Keratinocyte (primary cell): ENCODE measurements at places on chromosomes 16 and 17. TPM values are rescaled to one million over a fixed set of nuclear protein-coding genes. Genes with fewer than 3 reads are reported as not detected.

GRCh38 chr17:74862108-74862901 is 2.6 kb upstream of the GRIN2C start:
- H3K27me3 ChIP-seq: peaks cover 47% of the 10 kb centered on the region
- peaks cover 5% of the 10 kb centered on the region for H3K4me1 ChIP-seq
- DNase-seq: no peak
- no peaks in the 10 kb centered on the region for H3K36me3 ChIP-seq
- H3K27ac ChIP-seq: no peak overlapping the region

DNA sequence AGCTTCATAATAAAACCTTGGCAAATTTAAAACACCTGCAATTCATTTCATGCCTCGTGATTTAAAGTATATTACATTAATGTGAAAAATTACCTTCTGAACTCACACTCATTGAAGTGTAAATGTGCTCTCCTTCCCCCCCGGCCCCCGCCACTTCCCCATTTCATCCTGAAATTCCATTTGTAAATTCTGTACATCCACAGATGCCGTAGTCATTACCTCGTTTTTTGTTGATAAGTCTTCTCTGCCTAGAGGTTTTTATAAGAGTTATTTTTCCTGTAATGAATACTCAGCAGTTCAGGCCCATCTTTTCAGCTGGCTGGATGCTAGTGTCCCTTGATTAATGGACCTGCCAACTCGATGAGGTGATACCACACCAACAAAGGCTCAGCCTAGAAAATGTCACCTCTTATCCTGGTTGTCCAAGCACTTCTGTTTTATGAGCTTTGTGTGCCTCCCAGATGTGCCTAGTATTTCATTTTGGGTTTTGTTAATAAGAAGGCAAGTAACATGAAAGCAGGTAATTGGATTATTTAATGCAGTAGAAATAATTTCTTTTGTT is 64.8 kb upstream of the KIFC3 start:
- DNase-seq: no peak
- no peaks in the 10 kb centered on the region for H3K36me3 ChIP-seq
- H3K4me3 ChIP-seq: no peak overlapping the region
- peaks cover 43% of the 10 kb centered on the region for H3K4me1 ChIP-seq
- peak overlapping the region; percentile 73 for H3K27ac ChIP-seq

- peak overlapping the region; percentile 94 for H3K4me3 ChIP-seq
- H3K27ac ChIP-seq: peak overlapping the region; percentile 94
- no peak for DNase-seq
- no peaks in the 10 kb centered on the region for H3K27me3 ChIP-seq
- peaks cover 3% of the 10 kb centered on the region for H3K36me3 ChIP-seq
- peaks cover 26% of the 10 kb centered on the region for H3K4me1 ChIP-seq
Measured at GRCh38 chr17:2594722-2595599, 1.5 kb downstream of the PAFAH1B1 start.

DNA sequence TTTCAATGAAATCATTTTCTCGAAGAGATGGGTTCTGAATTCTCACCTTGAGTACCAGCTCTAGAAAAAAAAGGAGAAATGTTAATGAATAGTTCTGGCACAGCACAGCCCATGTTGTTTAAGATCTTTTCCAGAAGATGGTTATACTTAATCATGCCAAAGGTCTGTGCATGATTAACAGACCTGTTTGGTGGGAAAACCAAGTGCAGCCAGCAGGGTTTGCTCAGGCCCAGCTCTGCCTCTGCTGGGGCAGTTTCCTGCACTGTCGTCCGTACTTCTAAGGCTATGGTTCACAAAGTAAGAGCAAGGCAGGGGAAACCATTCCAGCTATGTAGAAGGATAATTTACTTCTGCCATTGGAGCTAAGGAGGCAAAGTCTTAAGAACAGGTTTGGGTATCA is 10.7 kb downstream of the ANKRD40 start:
- H3K36me3 ChIP-seq: peaks cover 29% of the 10 kb centered on the region
- H3K4me1 ChIP-seq: peaks cover 6% of the 10 kb centered on the region
- no peak overlapping the region for H3K27ac ChIP-seq
- H3K4me3 ChIP-seq: no peak overlapping the region
- H3K27me3 ChIP-seq: no peaks in the 10 kb centered on the region

TPSG1 gene
- polyA plus RNA-seq: not detected in 3 replicates

GRCh38 chr16:69925311-69925710 is 25.8 kb upstream of the CLEC18A start:
- no peak for DNase-seq
- H3K36me3 ChIP-seq: peaks cover 6% of the 10 kb centered on the region
- no peak overlapping the region for H3K4me3 ChIP-seq

DNA sequence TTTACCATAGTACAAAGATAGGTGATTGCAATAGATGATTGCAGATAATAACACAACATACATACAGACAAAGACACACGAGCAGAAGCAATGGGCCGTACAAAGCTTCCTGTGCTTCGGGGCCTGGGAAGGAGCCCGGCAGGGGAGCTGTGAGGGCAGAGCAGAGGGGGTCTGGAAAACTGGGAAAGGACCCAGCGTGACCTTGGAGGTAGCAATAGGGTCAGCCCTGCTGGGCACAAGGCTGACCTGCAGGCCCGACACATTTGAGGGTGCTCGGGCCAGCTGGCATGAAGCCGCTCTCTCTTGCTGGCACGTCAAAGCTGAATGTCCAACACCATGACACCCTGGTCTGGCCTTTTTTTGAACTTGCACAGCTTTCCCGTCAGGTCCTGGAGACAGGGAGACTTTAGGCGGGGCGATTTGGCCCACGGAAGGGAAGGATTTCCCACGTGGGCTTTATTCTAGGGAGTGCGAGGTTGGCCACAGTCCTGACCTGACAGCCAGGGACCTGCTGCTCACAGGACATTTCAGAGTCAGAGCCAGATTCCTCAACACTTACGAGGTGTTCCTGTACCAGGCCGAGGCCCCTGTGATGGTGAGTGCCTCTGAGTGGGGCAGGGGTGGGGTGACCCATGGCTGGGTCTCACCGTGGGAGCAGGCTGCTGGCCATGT is 83.2 kb downstream of the NTN1 start:
- H3K4me3 ChIP-seq: no peak overlapping the region
- H3K27me3 ChIP-seq: no peaks in the 10 kb centered on the region
- DNase-seq: no peak

KREMEN2 gene
- 3.3 to 7.4 TPM (median 3.8 TPM) in 3 replicates for polyA plus RNA-seq

ASPHD1 gene
- 0.71 to 1.8 TPM (median 0.88 TPM) in 3 replicates for polyA plus RNA-seq

DNA sequence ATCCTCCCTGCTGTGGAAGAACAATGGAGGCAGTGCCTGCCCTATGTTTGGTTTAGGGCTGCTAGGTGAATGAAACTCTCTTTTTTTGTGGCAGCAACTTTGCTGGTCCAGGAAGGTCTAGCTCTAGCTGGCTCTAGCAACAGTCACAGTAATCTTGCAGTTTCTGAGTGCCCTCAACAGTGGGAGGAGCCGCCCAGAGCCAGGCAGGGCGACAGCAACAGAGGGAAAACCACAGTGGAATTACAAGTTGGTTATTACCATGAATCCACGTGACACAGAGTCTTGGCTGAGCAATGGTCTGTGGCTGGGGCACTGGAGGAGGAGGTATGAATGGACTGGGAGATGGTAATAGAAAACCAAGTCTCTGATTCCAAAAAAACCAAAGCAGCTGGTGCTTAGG is 10.3 kb downstream of the HSPB9 start:
- H3K4me3 ChIP-seq: no peak overlapping the region
- no peaks in the 10 kb centered on the region for H3K27me3 ChIP-seq
- H3K27ac ChIP-seq: no peak overlapping the region

GRCh38 chr17:27778183-27778582 is 22.1 kb downstream of the NOS2 start:
- DNase-seq: peak; percentile 13
- peaks cover 18% of the 10 kb centered on the region for H3K27me3 ChIP-seq
- peaks cover 23% of the 10 kb centered on the region for H3K4me1 ChIP-seq
- H3K36me3 ChIP-seq: no peaks in the 10 kb centered on the region
- H3K4me3 ChIP-seq: no peak overlapping the region

GRCh38 chr16:86389566-86390328 is 120.6 kb upstream of the FOXF1 start:
- H3K36me3 ChIP-seq: no peaks in the 10 kb centered on the region
- no peaks in the 10 kb centered on the region for H3K4me1 ChIP-seq
- H3K4me3 ChIP-seq: no peak overlapping the region

GRCh38 chr16:72469932-72470331 is 298.0 kb upstream of the PMFBP1 start:
- H3K4me1 ChIP-seq: no peaks in the 10 kb centered on the region
- H3K27ac ChIP-seq: no peak overlapping the region
- H3K27me3 ChIP-seq: no peaks in the 10 kb centered on the region
- H3K36me3 ChIP-seq: no peaks in the 10 kb centered on the region
- H3K4me3 ChIP-seq: no peak overlapping the region
- no peak for DNase-seq

DNA sequence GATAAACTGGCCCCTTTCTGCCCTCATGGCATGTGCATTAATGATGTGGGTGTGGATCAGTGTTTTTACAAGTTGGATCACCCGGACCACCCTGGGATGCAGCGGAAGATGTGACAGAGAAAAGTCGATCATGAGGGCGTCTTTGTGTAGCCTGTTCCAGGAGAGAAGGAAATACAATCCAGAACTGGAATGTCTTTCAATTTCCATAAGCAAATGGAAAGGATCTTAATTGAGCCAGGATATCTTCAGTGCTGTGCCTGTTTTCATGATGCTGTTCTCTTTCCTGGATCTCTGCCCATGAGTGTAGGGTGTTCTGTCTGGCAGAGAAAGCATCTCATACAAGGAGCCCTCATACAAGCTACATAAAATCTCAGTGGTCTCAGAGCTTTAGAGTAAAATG is 481.4 kb downstream of the XYLT1 start:
- H3K36me3 ChIP-seq: no peaks in the 10 kb centered on the region
- no peaks in the 10 kb centered on the region for H3K4me1 ChIP-seq
- no peak for DNase-seq

DNA sequence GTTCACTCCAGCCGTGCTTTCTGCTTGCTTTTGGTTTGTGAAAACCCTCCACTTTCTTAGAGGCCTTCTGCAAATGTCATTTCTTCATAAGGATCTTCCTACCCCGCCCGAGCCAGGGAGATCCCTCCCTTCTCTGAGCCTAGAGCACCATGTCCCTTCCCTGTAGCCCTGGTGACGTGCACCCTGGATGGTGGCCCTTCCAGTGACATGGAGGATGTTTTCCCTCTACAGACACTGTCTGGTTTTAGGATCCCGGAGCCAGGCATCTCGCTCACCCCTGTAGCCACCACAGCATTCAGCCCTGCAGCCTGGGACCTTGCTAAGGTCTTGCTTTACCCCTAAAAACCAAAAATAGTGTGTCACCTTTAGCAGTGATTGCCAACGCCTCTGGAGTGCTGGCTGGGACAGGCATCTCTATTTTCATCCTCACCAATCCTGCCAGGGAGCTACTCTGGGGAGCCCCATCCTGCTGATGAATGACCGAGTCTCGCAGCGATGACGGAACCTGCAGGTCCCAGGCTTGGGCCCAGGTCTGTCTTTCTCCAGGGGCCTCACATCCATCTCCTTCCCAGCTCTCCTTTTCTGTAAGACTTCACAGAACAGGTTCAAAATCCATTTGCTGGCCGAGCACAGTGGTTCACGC is 394.1 kb upstream of the TNRC6C start:
- peaks cover 10% of the 10 kb centered on the region for H3K27me3 ChIP-seq
- H3K27ac ChIP-seq: no peak overlapping the region
- H3K4me3 ChIP-seq: no peak overlapping the region

DNA sequence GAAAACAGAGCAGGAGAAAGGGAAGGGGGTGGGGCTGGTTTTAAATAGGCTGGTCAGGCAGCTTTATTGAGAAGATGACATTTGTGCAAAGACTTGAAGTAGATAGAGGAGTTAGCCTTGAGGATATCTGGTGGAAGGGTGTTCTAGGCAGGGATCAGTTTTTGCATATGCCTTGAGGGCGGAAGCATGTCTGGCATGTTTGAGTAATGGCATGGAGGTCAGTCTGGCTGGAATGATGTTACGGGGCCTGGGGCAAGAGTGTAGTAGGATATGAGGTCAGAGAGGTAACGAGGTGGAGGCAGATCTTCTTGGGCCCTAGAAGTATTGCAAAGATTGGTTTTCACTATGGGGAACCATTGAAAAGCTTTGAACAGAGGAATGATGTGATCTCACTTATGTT is 4.8 kb downstream of the RABEP1 start:
- DNase-seq: no peak
- peaks cover 17% of the 10 kb centered on the region for H3K4me1 ChIP-seq
- H3K4me3 ChIP-seq: no peak overlapping the region
- H3K27me3 ChIP-seq: no peaks in the 10 kb centered on the region

GRCh38 chr16:1979271-1980029 is 1.8 kb downstream of the NOXO1 start:
- peaks cover 25% of the 10 kb centered on the region for H3K4me1 ChIP-seq
- DNase-seq: no peak
- H3K4me3 ChIP-seq: peak overlapping the region; percentile 40
- peak overlapping the region; percentile 26 for H3K27ac ChIP-seq
- H3K36me3 ChIP-seq: peaks cover 22% of the 10 kb centered on the region

DNA sequence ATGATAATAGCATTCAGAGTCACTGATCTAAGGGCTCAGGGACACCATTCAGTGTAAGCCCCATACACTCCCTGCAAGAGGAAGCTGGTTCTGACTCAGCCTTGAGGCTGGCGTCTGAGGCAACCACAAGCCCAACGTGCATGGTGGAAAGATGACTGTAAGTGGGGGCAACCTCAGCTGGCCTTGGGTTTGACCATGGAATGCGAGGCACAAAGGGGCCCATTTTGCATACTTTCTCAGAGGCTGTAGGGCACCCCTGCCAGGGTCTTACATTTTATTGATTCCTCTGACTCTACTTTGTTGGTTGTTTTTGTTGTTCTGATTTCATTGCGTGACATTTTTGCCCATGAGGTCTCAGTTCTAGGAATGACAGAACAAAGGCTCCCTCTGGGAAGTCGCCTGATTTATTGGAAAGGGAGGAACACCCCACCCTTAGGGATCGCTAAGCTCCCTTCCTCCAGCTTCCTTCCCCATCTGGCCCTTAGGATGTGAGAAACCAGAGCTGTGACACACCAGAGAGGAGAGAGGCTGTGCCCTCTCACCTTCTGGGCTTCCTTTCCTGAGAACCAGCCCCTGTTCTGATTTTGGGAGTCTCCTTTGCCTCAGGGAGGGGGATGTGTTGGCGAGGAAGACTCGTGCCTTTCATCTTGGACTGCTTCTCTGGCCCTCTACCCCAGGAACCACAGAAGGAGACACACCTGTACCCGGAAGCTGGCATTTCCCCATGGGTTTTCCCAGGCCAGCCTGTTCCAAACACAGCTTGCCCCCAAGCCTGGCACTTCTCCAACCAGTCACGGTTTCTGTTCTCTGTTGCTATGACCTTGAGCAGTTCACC is 5.6 kb upstream of the CIITA start:
- H3K4me1 ChIP-seq: peaks cover 14% of the 10 kb centered on the region
- DNase-seq: no peak
- H3K27ac ChIP-seq: peak overlapping the region; percentile 51
- H3K36me3 ChIP-seq: no peaks in the 10 kb centered on the region
- peaks cover 20% of the 10 kb centered on the region for H3K27me3 ChIP-seq

- no peaks in the 10 kb centered on the region for H3K27me3 ChIP-seq
- no peak overlapping the region for H3K27ac ChIP-seq
- DNase-seq: peak; percentile 62
- H3K4me3 ChIP-seq: no peak overlapping the region
- H3K4me1 ChIP-seq: peaks cover 7% of the 10 kb centered on the region
Measured at GRCh38 chr17:68328676-68329075, 37.4 kb downstream of the ARSG start.
